ENCODE measurements at places on chromosomes 1 and 21.

DNA sequence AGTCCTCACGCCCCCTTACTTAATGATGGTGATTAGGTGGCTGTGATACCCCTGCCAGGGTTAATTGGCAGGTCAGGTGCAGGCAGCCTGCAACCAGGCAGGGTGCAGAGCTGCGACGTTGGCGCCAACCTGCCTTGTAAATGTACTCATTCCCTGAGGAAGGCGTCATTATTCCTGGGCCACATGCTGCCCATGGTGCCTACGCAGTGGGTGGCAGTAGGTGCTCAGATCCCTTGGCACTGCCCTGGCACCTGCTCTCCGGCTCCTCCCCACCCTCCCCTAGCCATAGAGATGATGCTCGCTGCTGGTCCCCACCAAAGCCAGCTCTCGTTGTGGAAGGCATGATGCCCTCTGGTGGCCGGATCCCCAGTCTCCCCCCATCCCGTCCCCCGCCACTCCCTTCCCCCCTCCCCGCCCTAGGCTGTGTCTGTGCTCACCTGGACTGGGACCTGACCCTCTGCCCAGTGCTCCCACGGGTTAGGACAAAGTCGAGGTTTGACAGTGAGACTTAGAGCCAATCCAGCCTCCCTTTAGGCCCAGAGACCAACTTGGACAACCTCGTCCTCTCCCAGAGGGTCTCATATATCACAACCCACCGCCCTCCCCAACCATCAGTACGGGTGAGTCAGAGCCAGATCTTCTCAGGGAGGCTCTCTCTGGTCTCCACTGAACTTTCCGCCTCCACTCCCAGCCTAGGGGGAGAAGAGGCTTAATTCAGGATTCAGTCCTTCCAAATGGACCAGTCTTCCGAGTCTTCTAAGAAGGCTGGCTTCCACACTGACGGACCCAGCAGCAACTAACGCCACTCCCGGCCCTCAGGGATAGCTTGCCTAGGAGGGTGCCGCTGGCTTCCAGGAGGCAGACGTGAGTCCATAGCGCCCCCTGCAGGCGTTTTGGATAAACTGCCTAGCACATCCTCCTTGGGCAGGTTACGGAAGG, 5.7 kb downstream of the KRTCAP2 start:
- DNase-seq = peak; percentile 90

DNA sequence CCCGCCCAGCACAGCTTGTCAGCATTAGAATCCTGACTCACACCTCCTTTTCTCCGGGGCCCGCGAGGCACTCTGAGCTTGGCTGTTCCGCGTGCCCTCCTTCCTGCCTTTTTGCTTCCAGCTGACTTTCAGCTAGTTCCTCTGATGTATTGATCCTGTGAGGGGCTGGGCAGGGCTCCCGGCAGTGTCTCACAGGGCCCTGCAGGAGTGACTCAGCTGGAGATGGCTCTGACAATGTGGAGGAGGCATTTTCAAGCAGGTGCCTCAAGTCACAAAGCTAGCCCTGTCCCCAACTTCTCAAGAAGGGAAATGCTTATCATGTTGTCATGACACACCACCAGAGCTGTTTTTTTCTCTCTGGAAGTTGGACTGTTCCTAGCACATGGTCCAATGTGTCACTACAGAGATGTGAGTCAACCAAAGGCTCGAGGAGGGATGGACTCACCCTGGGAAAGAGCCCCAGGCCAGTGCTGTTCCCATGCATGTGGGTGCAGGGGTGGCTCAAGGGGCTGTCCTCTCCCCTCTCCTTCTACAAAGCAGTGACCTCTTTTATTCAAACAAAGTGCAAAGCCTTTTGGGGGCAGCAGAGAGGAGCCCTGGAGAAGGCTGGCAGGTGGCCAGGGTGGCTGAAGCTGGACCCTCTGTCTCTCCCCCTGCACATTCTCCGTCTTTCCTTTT, 30.6 kb downstream of the SYT6 start:
- DNase-seq = no peak

- DNase-seq = no peak
Measured at GRCh38 chr1:41915786-41916571, 2.7 kb downstream of the HIVEP3 start.

DNA sequence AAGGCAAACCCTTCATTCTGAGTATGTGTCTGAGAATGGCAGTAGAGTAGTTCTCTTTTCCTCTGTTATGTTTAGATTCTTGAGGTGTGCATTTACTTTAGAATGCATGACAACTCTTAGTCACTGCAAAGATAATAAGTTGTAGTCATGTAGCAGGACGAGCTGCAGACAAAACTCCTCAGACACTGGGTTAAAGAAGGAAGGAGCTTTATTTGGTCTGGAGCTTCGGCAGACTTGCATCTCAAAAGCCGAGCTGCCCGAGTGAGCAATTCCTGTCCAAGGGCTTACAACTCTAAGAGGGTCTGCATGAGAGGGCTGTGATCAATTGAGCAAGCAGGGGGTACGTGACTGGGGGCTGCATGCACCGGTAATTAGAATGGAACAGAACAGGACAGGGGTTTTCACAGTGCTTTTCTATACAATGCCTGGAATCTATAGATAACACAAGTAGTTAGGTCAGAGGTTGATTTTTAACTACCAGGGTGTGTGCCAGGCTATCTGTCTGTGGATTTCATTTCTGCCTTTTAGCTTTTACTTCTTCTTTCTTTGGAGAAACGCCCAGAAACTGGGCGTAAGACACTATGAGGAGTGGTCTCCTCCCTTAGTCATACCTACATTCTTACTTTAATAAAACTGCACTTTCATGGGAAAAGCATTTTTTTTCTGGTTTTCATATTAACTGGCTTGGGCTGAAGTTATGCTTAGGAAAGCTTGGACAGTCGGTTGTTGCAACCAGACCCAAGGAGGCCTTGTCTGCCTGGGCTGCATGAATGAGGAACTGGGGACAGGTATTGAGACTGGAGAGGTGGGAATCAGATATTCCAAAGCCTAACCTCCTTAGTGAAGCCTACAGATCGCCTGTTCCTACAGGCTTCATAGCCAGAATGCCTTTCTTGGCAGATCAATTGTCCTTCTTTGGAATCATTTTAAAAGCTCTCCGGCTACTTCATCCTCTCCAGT, 115.1 kb downstream of the RHOU start:
- DNase-seq = no peak

DNA sequence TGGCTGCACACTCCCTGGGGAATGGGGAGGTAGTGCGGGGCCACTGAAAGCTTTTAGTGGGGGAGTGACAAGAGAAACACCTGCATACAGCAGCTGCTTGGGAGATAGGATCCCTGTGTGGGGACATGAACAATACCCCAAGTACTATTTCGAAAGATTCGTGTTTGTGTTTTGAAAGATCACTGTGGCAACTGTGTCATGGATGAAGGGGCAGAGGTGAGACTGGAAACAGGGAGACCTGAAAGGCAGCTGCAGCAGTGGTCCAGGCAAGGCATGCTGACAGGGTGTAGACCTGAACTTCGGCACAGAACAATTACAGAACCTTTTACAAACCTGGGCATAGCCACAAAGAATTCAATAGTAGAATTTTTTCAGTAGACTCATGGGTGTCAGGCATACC, 32.9 kb downstream of the TENT5C start:
- DNase-seq = no peak

GRCh38 chr1:40823345-40823744, 38.8 kb downstream of the CITED4 start:
- no peak for DNase-seq

DNA sequence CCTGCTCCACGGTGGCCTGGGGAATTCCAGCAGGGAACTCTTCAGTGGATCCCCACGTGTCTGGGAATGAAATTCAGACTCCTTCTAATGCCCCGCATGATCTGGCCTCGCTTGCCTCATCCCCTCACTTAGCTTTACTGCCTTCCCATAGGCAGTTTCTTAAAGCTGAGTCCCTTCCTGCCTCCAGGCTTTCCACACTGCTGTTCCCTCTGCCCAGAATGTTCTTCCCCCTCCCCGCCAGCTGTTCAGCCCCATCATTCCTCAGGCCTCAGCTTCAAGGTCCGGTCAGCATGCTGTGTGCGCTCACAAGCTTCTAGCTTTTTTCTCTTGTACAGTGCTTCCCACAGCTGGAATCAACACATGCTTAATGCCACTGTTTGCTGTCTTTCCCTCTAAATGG, 54.9 kb upstream of the WASF2 start:
- no peak for DNase-seq

- no peak for DNase-seq
Measured at GRCh38 chr1:75327395-75327794, 193.2 kb downstream of the LHX8 start.

- no peak for DNase-seq
Measured at GRCh38 chr1:211111351-211111750, 22.6 kb downstream of the KCNH1 start.

DNA sequence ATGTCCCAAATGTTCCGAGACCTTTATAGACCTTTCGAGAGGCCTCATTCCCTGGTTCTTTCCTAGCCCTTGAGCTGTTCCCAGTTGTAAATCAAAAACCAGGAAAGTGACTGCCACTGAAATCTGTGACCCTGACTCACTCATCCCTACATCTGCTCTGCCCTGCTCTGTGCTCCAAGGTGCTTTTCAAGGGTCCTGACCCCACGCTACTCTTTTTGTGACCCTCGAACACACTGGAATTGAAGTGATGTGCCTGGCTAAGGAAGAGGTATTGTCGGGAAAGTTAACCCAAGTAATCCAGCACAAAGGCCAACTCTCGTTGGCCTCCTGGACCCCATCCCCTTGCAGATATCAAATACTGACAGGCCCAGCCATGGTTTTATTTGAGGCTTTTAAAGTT, 244.4 kb downstream of the HHAT start:
- DNase-seq = no peak

DNA sequence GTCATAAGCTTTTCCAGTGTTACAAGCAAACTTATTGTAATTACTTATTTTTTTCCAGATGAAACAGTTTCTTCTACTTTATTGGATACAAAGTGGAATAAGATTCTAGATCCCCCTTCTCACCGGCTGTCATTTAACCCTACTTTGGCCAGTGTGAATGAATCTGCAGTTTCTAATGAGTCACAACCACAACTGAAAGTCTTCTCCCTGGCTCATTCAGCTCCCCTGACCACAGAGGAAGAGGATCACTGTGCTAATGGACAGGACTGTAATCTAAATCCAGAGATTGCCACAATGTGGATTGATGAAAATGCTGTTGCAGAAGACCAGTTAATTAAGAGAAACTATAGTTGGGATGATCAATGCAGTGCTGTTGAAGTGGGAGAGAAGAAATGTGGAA, 95.5 kb downstream of the ZFYVE9 start:
- no peak for DNase-seq

DNA sequence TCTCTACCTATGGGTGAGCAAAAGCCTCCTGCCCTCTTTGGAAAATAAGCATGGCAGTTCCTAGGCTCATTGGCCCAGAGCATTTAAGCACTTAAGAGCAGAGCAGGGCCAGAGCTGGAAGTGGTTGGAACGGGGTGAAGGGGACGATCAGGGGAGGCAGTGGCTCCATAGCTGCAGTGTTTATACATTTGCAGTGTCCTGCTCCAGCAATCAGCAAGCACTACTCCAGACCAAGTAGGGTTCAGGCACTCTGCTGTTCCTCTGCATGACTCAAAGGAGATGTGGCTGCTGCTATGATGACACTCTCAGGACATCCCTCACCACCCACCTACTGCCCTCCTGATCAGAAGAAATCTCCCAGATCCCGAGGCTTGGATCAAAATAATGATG, 55.0 kb downstream of the TRABD2B start:
- DNase-seq = no peak

GRCh38 chr1:67771152-67771551, 62.1 kb downstream of the GNG12 start:
- DNase-seq = peak; percentile 45

DNA sequence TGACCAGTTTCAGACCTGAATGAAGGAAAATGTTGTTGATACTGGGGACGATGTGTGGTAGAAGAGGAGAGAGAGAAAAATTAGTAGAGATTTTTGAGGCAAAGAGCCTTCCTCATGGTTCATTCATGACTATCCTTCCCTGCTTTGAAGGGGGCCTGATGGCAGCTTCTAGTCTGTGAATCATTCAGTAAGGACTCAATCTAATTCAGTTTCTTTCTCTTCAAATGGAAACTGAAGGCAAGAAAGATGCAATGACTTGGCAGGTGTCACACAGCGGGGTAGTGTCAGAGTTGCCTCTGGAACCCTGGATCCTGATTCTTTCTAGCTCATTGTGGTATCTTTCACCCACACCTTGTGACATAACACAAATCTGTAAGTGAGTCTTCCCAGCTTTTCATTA, 14.9 kb upstream of the CD5L start:
- no peak for DNase-seq

Data from HEK293T (cell line).